ENCODE measurements at places on chromosomes 11 and 22.
A peak's percentile ranks its signal among the peaks of the same experiment; 100 is the strongest.

- DNase-seq, result peak; percentile 19
Measured at GRCh38 chr11:134658481-134659225, 246.6 kb upstream of the B3GAT1 start.

GRCh38 chr11:19092850-19093249 lies 24.1 kb upstream of the ZDHHC13 start:
- no peak for DNase-seq

DNA sequence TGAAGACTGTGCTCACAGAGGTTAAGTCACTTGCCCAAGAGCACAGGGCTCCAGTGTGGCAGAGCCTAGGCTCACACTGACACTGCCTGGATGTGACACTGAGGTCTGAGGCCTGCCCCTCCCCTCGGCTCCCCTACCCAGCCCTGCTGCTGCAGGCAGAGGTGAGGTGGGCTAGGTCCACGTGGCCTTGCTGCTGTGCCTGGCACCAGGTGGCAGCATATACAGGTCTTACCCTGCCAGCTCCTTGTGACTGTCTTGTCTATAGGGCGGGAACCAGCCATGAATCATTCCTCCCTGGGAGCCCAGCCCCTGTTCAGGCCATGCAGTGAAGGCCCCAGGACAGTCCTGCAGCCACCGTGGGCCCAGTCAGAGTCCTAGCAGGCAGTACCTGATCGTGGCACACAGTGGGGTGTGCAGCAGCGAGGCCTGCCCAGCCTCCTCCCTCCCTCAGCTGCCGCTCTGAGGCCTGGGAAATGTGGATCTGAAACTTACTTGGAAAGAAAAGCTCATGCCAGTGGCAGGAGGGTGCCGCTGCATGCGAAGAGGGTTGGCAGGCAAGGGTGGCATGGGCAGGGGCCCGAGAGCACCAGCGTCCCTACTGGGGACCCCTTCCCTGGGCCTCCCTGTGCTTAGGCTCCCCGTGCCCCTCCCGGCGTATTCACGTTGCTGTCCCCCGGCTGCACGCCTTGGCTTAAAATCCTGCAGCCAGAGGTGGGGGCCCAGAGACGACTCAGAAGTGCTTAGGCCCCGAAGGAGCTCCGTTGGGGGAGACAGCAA lies 1.2 kb upstream of the CERK start:
- no peak for DNase-seq

GRCh38 chr22:38180841-38181452 lies 683 bp downstream of the PLA2G6 start:
- no peak for DNase-seq

- DNase-seq, result no peak
Measured at GRCh38 chr11:45625611-45626010, 39.8 kb downstream of the CHST1 start.
